ENCODE measurements at places on chromosomes 16 and 17. TPM values are rescaled to one million over a fixed set of nuclear protein-coding genes. Genes with fewer than 3 reads are reported as not detected.

Gene TSPAN10
- total RNA-seq, result not detected

Gene KRTAP2-3
- total RNA-seq, result not detected

Gene MILR1
- 20.6 TPM for total RNA-seq

Gene UNC45B
- not detected for total RNA-seq

Gene NHLRC4
- 0.67 TPM for total RNA-seq

Gene SLC16A11
- 0.69 TPM for total RNA-seq

Gene CRYBA1
- total RNA-seq, result not detected

Gene CCL1
- not detected for total RNA-seq

Gene PDILT
- total RNA-seq, result not detected

Gene FGF11
- total RNA-seq, result 0.20 TPM

Gene SLC5A10
- total RNA-seq, result not detected

Gene AIPL1
- total RNA-seq, result 0.67 TPM

Gene IGFALS
- not detected for total RNA-seq

Data from mammary microvascular endothelial cell (primary cell).